ENCODE measurements at places on chromosomes 13 and 19.
A peak's percentile ranks its signal among the peaks of the same experiment; 100 is the strongest.

DNA sequence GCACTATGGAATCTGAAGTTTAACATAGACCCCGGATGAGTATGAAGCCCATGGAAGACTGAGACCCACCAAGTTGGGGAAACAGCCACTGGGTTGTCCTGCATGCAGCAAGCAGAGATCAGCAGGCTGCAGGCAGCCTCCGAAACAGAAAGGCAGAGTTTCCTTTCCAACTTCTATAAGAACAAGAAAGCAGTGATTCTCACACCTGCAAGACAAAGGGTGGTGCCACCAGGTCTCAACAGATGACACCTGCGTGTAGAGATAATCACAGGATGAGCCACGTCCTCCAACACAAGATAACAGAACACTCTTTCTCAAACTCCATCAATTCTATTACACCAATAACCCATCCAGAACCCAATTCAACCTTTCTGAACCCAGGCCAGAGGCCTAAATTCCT lies 457.9 kb downstream of the FOXO1 start:
- DNase-seq = no peak

GRCh38 chr19:54094426-54095000 lies 6.1 kb downstream of the OSCAR start:
- no peak for DNase-seq

DNA sequence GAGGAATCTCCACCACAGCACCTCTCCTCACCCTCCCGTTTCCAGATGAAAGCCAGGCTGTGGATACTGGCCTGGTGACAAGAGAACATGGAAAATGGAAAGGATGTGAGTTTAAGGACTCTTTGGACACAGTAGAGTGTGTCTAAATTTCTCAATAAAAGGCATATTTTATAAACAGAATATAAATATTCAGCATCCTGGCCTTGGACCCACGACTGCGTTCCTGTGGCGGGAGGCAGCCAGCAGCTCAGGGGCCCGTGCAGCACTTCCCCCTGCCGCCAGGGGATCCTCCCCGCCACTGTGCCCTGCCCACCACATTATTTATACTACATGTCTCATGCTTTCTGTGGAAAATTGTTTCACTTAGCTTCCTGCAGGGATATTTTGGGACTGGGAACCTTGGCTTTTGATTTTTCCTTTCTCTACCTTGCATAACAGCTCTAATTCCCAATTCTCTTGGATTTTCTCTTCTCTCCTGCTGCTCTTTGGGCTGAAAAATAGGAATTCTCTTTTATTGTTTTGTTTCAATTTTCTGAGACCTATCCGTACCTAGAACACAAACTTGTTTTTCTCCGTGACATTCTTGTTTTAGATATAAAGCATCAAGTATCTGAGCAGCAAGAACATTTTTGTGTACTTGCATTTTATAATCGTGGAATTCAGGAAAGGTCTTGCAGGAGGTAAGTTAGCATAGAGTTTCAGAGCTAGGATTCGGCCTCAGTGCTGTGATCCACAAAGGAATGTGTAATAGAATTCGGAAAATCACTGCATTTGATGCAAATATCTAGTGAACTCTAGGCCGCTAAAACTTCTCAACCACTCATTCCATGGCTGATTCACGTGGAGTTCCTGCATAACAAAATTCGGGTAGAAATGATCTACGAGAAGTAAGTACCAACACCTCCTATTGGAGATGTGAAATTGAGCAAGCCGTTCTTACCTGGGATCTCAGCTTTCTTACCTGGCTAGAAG lies 107.7 kb upstream of the SPATA13 start:
- DNase-seq = no peak

DNA sequence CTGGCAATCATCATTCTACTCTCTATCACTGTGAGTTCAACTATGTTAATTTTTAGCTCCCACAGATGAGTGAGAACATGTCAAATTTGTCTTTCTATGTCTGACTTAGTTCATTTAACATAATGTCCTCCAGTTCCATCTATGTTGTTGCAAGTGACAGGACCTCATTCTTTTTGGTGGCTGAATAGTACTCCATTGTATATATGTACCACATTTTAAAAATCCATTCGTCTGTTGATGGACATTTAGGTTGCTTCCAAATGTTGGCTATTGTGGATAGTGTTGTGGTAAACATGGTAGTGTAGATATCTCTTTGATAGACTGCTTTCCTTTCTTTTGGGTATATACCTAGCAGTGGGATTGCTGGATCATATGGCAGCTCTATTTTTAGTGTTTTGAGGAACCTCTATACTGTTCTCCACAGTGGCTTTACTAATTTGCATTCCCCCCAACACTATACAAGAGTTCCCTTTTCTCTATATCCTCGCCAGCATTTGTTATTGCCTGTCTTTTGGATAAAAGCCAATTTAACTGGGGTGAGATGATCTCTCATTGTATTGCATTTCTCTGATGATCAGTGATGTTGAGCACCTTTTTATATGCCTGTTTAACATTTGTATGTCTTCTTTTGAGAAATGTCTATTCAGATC lies 124.1 kb downstream of the PCCA start:
- DNase-seq = no peak

GRCh38 chr19:52248241-52248640 lies 21.1 kb upstream of the ZNF766 start:
- peak; percentile 41 for DNase-seq

DNA sequence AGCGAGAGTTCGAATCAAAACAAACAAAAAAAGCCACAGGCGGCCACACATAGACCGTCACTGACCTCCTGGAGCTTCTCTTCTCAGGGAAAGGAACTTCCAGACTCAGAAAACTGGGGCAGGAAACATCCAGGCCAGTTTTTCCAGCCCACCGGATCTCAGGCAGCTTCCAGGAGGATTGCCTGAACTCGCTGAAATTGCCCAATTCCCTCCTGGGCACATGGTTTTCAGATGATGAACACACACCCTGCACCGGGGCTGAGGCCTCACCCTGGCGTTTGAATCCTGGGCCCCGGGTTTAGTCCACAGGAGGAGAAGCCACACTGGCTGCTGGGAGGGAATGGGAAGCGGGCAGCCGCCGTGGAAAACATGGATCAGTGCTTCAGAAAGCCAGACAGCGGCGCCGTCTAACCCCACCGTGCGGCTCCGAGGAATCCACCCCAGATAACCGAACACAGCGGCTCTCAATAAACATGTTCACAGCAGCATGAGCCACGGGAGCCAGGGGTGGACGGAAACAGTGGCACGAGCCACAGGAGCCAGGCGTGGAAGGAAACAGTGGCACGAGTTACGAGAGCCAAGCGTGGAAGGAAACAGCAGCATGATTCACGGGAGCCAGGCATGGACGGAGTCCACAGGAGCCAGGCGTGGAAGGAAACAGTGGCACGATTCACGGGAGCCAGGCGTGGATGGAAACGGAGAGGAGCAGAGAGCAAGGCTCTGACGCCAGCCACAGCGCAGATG lies 18.2 kb upstream of the PTBP1 start:
- no peak for DNase-seq

DNA sequence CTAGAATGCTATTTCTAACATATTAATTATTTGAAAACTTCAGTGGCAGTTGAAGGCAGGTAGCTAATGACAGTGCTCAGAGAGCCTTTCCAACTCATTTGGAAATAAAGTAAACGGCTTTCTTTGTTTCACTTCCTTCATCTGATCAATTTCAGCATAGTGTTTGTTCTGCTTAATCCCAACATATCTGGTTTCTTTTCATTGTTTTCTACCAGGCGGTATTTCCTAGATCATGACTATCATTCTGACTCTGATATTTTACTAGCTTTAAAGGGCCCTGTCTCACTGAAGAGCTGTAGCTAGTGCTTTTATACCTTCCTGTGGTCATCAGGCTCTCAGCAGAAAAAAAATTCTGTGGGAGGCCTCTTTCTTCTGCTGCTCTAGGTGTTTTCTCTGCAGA lies 178.6 kb downstream of the RBM26 start:
- no peak for DNase-seq

DNA sequence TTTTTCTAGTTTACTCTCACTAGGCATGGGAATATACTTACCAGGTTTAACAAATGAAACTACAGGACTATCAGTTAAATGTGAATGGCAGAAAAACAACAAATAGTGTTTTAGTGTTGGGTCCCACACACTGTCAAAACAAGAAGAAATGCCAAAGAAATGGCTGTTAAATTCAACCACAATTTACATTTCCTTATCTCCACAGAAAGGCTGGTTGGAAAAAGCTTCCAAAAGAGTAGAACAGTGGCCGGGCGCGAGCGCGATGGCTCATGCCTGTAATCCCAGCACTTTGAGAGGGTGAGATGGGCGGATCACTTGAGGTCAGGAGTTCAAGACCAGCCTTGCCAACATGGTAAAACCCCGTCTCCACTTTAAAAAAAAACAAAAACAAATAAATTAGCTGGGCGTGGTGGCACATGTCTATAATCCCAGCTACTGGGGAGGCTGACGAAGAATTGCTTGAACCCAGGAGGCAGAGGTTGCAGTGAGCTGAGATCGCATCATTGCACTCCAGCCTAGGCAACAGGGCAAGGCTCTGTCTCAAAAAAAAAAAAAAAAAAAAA lies 66.5 kb downstream of the SERP2 start:
- no peak for DNase-seq

GRCh38 chr19:27718234-27718633 lies 1494.7 kb downstream of the UQCRFS1 start:
- no peak for DNase-seq

GRCh38 chr19:29704562-29705558 lies 10.2 kb downstream of the C19orf12 start:
- no peak for DNase-seq

GRCh38 chr13:80755910-80756309 lies 415.0 kb upstream of the SPRY2 start:
- no peak for DNase-seq

DNA sequence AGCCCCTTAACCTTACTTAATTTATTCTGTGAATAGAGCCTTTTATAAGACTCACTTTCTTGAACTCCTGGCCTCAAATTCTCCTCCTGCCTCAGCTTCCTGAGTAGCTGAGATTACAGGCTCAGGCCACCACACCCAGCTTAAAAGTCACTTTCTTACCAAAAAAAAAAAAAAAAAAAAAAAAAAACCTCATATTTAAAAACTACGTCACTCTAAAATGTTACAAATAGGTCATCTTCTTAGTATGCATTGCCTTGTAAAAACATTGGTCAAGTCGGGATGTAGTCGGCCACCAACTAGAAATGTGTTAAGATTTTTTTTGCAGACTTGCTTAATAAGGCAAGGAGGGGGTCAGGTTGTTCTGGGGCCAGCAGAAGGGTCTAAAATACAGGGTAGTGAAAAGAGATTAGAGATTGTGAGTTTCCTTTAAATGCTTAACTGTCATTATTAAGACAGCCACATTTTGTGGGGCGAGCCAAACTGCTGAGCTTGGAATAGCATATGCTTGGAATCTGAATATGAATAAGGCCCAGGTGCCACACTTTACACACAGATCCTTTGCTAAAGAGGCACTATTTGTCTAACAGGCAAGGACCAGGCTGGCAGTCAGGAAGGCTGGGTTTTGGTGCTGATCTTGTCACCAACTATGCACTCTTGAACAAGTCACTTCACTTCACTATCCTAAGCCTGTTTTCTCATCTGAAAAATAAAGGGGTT lies 16.5 kb upstream of the IL17D start:
- DNase-seq = no peak

DNA sequence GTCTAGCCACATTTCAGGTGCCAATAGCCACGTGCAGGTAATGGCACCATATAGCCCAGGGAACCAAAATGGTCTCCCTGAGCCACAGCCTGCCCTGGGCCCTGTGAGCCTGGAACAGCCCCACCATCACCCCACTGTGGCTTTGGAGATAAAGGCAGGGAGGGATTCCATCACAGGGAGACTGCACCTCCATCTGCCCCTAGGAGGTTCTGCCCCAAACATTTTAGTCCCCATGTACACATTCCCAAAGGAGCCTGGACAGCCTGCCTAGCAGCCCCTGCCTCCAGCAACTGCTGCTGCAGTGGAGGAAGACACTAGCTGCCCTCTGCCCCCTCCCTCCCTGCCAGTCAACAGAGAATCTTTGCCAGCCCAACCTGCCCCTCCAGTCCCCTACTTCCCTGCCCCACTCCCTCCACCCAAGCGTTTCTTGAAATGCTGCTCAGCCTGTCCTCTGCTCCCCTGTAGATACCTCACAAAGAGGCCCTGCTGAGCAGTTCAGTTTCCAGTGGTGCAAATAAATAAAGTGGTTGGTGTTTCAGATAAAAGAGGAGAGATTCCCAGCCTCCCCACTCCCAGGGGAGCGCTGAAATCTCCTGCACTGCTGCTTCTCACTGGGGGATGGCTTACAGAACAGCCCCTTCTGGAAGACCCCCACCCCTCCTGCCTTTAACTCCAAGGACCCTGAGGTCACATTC lies 921.8 kb downstream of the UQCRFS1 start:
- DNase-seq = no peak

DNA sequence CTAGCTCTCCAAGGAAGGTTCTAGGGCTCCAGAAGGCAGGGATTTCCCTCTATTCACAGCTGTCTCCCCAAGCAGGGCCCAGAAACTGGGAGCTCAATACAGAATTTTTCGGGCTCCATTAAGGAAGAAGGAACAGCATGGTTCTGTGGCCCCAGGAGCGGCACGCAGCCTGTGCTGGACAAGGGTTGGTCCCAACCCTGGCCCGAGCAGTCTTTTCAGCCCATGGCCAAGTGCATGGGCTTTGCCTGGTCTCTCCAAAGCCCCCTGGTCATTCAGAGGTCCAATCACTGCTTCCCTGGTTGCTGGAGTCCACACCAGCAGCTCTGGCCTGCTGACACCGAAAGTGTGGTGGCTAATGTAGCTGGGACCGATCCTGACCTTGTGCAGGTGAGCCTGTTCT lies 6.6 kb upstream of the PRKD2 start:
- no peak for DNase-seq

GRCh38 chr19:15640904-15641597 lies 354 bp downstream of the CYP4F3 start:
- DNase-seq = no peak

DNA sequence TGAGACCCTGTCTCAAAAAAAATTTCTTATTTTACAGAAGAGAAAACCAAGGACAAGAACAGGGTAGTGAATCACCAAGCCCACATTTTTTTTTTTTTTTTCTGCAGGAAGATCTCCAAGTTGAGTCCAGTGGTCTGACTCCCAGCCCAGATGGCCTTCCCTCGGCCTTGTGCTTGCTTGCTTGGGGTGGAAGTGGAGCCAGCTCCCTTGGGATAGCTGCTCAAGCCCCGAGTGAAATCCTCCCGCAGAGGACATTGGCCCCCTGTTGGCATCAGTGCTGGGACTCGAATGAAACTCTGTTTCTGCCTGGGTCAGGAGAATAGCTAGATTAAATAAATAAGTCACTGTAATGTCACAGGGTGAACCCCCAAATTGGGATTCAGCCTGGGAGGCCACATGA lies 9.4 kb upstream of the NUP62 start:
- no peak for DNase-seq

GRCh38 chr19:16330368-16330801 lies 5.8 kb downstream of the KLF2 start:
- DNase-seq = peak; percentile 87

DNA sequence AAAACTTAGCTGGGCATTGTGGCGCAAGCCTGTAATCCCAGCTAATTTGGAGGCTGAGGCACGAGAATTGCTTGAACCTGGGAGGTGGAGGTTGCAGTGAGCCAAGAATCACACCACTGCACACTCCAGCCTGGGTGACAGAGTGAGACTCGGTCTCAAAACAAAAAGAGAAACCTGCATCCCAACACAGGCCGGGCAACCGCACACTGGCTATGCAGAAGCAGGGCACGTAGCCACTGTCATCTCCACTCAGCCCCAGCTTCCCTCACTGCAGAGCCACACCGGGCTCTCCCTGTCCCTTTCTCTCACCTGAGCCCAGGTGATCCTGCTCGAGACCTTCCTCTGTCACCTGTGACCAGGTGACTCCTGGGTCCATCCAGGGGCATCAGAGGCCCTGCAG lies 11.7 kb downstream of the ELL start:
- DNase-seq = no peak
